ENCODE measurements at places on chromosomes 5 and 9.

DNA sequence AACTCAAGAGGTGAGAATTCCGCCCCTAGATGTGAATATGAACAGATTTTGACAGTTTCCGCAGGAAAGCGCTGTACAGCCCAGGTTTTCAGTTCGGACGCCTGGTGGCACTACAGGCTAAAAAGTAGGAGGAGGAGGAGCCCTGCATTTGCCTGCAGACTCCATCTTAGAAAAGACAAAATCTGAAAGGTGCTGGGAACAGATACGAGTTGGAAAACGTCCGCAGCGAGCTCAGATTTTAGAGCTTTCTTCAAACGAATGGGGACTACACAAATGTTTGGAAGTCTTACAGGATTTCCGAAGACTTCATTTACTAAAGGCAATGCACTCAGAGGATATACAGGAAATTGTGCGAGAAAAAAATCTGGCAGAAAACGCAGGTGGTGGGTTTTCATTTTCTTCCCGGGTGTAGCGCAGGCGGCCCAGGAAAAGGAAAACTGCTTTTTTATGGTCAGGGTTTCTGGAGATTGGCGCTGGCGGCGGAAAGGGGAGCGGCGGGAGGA lies 9.9 kb upstream of the PCDHB2 start:
- DNase-seq, result no peak

DNA sequence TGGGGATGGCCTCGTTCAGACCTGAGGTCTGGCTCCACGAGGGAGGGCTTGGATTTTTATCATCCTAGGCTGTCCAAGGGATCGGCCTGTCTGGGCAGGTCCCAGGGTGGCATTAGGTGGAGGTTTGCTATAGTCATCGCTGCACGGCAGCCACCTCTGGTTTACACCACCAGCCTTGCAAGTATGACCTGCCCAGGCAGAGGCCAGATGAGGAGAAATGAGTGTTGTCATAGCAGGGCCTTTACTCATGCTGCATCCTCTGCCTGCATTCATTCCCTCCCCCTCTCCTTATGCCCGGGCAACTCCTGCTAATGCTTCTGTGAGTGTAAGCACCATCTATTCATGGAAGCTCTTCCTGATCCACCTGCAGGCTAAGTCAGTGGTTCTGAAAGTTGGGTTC lies 15.3 kb upstream of the NDST1 start:
- no peak for DNase-seq

DNA sequence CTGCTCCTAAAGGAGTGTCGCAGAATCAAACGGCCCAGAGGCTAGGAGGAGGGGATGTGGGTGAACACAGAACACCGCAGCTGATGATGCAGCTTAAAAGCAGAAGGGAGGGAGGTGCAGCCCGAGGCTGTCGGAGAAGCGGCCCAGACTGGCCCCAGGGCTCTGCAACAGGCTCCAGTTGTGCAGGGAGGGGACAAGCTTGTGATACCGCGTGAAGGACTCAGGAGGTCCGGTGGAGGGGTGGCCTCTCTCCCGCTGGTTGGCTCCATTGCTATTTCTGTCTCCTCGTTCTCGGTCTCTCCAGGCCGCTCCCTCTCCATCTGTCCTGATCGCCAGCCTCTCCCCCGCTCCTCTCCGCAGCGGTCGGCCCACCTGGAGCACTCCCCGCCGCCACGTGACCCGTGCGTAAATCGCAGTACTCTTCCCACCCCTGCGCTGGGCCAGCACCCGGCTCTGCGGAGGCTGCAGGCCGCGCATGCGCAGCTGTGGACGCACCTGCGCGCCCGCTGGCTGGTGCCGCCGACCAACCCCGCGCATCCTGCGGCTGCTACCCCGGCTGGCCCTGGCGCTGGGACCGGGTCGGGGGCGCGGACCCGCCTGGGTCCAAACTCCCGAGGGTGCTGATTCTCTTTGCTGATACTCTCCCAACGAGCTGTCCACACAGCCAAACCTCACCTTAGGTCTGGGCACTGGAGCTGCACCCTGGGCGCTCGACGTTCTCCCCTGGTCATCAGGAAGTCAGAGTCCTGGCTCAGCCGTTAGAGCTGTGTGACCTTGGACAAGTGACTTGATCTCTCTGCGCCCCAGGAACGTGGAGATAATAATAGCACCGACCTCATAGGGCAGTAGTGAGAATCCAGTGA lies 3.7 kb upstream of the STXBP1 start:
- DNase-seq, result peak; percentile 87

- DNase-seq, result no peak
Measured at GRCh38 chr5:56735849-56736641, 79.3 kb upstream of the MAP3K1 start.

DNA sequence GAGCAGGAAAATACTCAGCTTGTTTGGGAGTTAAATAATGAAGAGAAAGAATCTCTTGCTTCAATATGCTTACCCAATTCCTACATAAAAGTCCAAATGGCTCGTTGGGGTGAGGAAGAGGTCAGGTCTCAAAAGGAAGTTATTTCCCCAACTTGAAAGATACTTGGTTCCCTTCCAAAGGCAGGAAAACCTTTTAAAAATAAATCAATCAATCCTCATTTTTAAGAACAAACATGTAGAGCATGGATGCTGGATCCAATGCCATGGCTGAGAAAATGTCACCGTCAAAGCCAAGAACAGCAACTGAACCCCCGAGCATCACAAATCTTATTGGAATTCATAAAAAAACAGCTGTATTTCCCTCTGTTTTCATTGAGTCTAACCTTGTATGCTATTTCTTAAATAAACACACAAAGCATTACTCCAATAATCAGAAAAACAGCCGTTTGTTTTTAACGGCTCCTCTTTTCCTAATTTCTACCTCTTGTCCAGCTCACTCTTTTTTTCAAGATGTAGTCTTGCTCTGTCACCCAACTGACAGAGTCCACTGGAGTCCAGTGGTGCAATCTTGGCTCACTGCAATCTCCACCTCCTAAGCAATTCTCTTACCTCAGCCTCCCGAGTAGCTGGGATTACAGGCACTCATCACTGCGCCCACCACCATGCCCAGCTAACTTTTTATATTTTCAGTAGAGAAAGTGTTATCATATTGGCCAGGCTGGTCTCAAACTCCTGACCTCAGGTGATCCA lies 140.7 kb downstream of the GNA14 start:
- no peak for DNase-seq

- DNase-seq, result no peak
Measured at GRCh38 chr5:1431896-1432295, 13.3 kb downstream of the SLC6A3 start.

- DNase-seq, result no peak
Measured at GRCh38 chr5:9343146-9343850, 202.6 kb downstream of the SEMA5A start.

GRCh38 chr9:83197591-83197990 lies 134.6 kb upstream of the RASEF start:
- DNase-seq, result no peak

DNA sequence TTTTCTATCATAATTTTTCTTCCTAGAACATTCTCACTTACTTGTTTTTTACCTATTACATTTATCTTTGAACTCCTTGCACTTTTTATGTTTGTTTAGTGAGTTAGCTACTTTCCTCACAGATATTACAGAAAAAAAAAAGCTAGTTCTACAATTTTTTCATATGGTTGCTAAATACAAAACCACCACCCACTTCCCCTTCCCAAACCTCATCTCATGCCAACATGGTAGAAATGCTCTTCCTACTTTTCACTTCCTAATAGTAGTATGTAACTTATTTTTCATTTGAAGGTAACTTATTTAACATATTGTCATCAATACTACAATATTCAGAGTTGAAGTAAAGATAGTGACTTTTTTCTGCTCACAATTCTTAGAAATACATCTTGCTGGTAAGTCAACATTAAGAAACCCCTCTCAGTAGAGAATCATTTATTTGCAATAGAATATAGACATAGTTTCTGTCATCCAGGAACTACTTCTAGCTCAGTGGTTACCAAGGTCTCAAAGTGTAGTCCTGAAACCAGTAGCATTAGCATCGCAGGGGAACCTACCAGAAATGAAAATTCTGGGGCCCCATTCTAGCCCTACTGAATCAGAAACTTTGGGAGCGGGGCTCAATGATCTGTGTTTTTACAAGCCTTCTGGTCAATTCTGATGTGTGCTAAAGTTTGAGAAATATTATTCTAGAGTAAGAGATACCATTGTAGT lies 1124.6 kb downstream of the DTWD2 start:
- DNase-seq, result no peak

DNA sequence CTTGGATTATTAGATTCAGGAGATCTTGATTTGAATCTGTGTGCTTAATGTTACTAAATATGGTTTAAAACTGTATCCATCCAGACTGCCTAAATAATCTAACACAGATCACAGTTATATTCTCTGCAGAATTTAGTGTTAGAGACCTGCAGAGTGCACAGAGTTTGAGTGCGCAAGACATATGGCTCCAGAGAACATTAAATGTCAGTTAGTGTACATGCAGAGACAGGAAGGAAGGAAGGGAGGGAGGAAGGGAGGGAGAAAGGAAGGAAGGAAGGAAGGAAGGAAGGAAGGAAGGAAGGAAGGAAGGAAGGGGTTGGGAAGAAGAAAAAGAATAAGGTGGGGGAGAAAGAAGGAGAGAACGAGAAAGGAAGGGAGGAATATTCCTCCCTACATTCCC lies 210.0 kb upstream of the COX7C start:
- no peak for DNase-seq

- peak; percentile 47 for DNase-seq
Measured at GRCh38 chr5:137753691-137754187, 424 bp downstream of the HNRNPA0 start.

All from GM20000 (cell line).